ENCODE measurements at places on chromosomes 5 and 9. TPM values are rescaled to one million over a fixed set of nuclear protein-coding genes. Genes with fewer than 3 reads are reported as not detected.

Gene CCDC69
- total RNA-seq = 2.4 TPM

Gene PGM5
- not detected for total RNA-seq

Gene KCNV2
- total RNA-seq = not detected

Gene KCTD16
- 0.05 TPM for total RNA-seq

Gene NR2F1-AS1
- total RNA-seq = 3.8 TPM

Gene MYOT
- total RNA-seq = not detected

Gene AGXT2
- not detected for total RNA-seq

Gene IL33
- total RNA-seq = 0.49 TPM

Gene CFAP90
- total RNA-seq = 0.41 TPM

Gene FAXDC2
- 0.07 TPM for total RNA-seq

Gene PCDHB7
- not detected for total RNA-seq

Gene CNOT8
- 38.8 TPM for total RNA-seq

Gene PCDH1
- total RNA-seq = 2.0 TPM

Gene CCDC180
- 0.25 TPM for total RNA-seq

Gene ARL10
- total RNA-seq = 1.1 TPM

Gene C1QTNF2
- 0.07 TPM for total RNA-seq

Gene FAM169A
- total RNA-seq = 8.8 TPM

All from A549 treated with DMSO at 1 μM for 4 hours (cell line).